ENCODE measurements at places on chromosomes 7 and 10.
A peak's percentile ranks its signal among the peaks of the same experiment; 100 is the strongest.

- DNase-seq, result no peak
These were observed 191.1 kb downstream of the DOCK4 start for GRCh38 chr7:112015146-112015545.

GRCh38 chr7:33981671-33982424 lies 76.5 kb downstream of the BMPER start:
- no peak for DNase-seq

DNA sequence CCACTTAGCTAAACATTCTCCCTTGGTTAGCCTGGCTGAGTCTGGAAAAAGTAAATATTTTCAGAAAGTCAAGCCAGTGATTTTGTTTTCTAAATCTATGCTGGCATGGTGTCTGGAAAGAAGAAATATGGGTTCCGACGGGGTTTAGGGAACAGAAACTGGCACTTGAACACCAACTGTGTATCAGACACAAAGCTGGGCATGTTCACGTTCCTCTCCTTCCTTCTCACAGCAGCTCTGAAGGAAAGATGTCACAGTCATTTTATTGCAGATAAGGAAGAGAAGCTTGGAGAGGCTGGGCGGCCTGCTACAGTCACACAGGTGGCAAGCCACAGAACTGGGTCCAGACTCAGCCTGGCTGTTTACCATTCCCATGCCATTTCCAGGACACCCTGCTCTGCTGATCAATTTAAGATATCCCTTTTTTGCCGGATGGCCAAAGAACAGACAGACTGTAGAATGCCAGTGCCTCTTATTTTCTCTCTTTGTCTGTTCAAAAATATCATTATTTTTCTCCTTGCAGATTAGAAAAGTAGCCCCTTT lies 118.8 kb downstream of the HERPUD2 start:
- no peak for DNase-seq

DNA sequence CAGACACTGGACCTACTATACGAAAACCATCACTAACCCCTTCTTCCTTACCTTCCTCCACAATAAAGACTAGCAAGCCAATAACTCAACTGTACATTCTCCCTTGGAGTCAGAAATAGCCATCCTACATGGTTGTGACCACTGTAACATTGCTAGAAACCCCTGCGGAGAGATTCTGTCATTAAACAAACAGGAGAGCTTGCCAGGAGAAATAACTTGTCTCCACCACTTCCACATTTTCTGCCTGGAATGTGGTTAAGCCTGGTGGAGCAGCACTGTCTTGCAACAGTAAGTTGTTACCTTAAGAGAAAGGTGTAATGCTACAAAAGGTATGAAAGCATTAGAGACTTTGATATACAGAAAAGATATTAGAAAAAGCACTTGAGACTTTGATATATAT lies 45.8 kb downstream of the THSD7A start:
- peak; percentile 44 for DNase-seq

- DNase-seq, result no peak
These were observed 35.2 kb upstream of the EBLN1 start for GRCh38 chr10:22252801-22253579.

GRCh38 chr7:151520419-151521261 lies 945 bp upstream of the RHEB start:
- no peak for DNase-seq

DNA sequence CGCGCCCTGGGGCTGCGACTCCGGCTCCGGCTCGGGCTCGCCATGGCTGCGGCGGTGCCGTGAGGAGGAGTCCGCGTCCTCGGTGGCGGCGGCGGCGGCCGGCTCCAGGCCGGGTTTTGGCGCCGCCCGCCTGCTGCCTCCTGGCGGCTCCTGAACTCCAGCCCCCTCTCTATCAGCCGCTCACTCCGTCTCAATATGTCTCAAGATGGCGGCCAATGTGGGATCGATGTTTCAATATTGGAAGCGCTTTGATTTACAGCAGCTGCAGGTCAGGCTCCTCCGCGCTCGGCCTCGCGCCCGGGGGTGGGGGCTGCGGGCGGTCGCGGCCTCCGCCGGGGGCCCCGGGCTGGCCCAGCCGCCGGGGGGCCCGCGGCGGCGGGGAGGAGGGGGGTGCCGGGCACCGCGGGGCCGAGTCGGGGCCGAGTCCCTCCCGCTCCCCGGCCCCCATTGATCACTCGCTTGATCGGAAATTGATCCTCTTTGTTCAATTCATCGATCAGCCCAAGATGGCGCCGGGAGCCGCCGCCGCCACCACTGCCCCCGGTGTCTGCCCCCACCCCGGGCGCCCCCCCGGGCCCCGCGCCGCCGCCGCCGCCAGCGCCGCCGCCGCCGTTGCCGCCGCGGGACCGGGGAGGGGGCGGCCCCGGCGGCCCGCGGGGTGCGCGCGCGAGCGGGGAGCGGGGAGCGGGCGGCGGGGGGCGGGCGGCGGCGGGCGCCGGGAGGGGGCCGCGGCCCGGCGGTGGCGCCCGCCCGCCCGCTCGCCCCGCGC lies 1.4 kb upstream of the CUX1 start:
- DNase-seq, result peak; percentile 77

GRCh38 chr7:50266635-50267386 lies 37.7 kb upstream of the IKZF1 start:
- DNase-seq, result peak; percentile 89

DNA sequence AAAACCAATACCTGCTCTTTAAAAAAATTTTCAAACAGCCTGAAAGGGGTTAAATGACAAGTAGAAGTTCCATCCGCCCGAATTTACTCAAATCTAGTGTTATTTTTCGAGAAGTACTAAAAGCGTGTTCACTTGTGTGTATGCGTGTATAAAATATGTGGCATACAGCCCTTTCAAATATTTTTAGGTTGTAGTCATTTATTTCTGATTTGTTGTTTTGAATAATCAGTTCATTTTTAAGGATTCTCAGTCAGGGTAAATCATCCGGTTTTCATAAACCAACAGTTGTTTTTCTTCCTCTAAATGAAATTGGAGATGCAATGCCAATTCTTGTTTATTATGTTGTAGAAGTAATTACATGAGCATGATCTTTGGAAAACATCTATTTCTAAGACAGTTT lies 6.9 kb upstream of the SUN1 start:
- no peak for DNase-seq

GRCh38 chr10:43091846-43092245 lies 15.0 kb downstream of the RET start:
- DNase-seq, result peak; percentile 59

- no peak for DNase-seq
These were observed 67.7 kb upstream of the ITGA8 start for GRCh38 chr10:15787426-15787825.

DNA sequence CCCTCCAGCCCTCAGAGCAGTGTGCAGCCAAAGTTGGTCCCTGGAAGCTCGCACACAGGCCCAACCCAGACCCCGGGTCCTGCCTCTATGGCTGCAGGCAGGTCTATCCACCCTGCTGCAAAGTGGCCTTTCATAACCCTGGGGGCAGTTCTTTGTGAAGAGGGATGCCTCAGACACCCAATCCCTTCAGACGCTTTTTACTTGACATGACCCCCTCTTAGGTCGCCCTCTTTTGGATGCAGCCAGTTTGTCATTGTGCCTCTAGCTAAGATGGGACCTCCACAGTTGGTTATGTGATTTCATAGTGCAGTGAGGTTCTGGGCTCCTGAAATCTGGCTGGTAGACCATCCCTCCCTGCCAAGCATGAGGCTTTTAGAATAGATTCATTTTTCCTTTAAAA lies 27.3 kb downstream of the SMKR1 start:
- no peak for DNase-seq

GRCh38 chr10:48523820-48524758 lies 80.8 kb downstream of the ARHGAP22 start:
- DNase-seq, result peak; percentile 76

DNA sequence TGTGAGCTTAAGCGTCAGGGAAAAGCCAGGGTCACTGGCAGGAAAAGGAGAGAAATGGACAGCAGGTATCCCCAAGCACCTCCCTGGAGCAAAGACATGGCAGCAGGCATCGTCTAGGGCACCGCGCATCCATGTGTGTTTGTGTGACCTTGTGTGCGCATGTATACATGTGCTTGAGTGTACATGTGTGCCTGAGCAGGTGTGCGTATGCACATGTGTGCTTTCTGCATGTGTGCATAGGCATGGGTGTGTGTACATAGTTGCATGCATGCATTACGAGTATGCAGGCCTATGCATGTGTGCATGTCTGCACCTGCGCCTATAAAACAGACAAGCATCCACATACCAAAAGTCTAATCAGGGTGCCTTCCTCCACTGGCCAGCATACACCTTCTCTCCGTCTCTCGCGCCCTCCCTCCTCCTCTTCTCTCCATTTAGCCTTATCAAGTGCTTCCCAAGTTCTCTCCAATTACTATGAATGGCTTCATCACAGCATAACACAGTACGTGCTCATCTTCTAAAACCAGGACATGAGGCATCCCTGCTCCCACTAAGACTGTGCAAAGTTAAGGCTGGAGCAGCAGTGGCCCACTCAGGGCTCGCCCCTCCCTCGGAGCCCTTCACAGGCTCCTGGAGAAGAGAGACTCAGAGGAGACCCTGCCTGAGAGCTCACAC lies 30.6 kb downstream of the RASGEF1A start:
- DNase-seq, result no peak

DNA sequence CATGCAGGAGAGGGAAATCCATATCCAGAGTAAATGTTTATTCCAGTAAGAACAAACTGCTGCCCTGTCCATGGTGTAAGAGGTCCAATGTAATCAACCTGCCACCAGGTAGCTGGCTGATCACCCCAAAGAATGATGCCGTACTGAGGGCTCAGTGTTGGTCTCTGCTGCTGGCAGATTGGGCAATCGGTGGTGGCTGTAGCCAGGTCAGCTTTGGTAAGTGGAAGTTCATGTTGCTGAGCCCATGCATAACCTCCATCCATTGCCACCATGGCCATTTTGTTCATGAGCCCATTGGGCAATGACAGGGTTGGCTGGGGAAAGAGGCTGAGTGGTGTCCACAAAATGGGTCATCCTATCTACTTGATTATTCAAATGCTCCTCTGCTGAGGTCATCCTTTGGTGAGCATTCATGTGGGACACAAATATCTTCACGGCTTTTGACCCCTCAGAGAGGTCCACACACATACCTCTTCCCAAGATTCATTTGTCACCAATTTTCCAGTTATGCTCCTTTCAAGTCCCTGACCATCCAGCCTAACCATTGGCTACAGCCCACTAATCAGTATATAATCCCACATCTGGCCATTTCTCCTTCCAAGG lies 23.3 kb upstream of the PAPSS2 start:
- no peak for DNase-seq

DNA sequence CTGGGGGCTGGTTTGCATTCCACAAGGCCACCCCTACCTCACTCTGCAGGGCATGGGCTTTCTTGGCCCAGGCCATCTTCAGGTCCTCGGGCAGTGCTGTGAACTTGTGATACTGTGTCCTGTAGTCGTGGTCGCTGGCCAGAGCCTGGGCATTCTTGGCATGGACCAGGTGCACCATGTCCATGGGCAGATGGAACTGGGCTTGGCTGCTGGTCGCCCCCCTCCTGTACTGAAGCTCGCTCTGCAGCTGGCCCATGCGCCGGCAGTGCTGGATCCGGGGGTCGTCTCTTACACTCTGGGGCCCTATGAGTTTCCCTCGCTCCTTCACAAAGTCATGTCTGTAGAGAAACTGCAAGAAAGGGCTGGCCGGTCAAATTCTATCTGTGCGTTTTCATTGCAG lies 51.7 kb downstream of the HABP2 start:
- DNase-seq, result no peak

DNA sequence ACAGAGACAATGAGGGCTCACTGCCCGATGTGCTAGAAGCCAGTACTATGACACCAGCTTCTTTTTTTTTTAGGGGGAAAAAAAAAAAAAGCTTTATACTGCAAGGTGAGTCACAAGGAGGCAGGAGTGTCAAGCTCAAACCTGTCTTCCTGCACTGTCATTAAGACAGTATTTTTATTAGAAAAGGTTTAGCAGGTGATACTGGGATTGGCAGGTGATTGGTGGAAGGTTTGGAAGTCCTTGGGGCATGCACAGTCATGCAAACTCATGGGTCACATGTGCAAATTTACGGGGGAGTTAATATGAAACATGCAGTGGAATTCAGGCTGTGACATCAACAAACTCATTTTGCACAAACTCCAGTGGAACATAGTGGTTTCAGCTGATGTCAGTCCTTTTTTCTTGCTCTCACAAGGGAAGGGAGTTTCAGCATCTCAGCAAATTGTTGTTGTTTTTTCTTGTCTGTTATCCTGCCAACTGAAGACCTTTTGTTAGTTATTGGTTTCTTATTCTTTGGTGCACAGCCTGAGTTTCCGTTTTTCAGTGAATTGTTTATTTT lies 530.6 kb downstream of the ANKRD7 start:
- DNase-seq, result no peak

GRCh38 chr10:69349542-69349888 lies 67.2 kb downstream of the TACR2 start:
- no peak for DNase-seq

DNA sequence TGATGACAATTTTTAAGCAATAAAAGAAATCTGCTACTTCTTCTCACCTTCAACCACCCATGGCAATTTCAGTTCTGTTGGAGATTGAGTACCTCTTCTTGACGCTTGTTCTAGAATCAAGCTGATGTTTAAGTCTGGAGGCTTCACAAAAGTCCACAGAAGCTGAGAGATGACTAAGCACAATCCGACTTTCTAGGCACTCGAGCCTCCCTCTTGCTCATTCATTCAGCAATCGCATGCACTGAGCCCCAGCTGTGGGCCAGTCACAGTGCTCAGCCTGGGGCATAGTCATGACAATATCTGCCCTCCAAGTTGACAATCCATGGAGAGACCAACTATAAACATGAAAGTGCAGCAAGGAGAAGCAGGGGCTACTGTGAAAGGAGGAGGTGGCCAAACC lies 103.2 kb downstream of the IPMK start:
- DNase-seq, result no peak

- no peak for DNase-seq
These were observed 62.3 kb downstream of the C10orf120 start for GRCh38 chr10:122637376-122637775.

DNA sequence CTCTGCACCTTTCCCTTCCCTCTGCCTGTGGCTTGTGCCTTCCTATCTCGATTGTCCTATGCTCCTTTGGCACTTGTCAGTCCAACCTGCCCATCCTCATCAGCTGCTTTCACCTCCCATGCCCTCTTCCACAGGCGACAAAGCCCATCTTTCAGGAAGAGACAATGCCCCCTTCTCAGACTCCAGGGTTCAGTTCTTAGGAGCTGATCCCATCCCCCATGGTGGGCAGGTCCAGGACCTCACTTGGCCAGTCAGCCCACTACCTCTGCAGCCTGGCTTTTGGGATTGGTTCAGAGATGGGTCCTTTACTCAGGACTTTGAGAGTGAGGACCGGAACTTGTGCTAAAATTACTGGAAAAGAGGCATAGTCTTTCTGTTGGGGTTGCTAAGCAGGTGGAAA lies 74.0 kb upstream of the NANOS1 start:
- no peak for DNase-seq

DNA sequence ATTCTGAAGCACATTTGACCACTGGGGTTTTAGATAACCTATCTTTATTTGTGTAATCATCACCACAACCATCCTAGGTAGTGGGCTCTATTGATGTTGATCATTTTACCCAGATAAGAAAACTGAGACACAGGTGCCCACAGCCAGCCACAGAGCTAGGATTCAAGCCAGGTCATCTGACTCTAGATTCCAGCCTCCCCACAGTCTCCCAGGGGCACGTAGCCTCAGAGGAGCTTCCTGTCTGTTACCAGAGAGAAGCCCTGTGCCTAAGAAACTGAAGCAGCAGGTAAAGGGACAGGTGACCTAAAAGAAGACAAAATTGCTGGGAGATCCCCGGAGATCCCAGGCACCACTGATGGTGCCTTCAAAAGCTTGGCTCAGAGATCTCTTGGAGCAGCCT lies 55.8 kb downstream of the ALOX5 start:
- no peak for DNase-seq

- DNase-seq, result no peak
These were observed 23.2 kb downstream of the NKX2-3 start for GRCh38 chr10:99555825-99556523.

Measured in KBM-7 (cell line).